ENCODE measurements at places on chromosomes 7 and 10.

GRCh38 chr10:125111118-125111727 lies 49.1 kb downstream of the CTBP2 start:
- DNase-seq, result no peak

- no peak for DNase-seq
These were observed 642.0 kb upstream of the PFKP start for GRCh38 chr10:2425320-2425719.

DNA sequence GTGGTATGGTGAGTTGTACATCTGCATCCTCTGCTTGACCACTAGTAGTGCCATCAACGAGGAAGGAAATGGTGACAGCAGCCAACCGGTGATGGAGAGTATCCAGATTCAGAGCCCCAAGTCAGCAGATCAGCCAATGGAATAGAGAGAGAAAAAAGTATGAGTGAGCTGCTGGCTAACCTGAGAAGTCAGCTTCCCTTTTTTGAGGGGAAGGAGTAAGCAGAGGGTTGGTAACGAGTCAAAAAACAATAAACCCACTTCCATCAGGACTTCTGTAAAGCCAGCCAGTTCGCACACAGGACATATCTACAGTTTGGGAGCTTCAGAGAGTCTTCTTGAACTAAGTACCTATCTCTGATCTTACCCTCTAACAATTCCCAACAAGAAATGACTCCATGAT lies 8.9 kb downstream of the SLC25A28 start:
- DNase-seq, result no peak

GRCh38 chr10:49784681-49785080 lies 22.6 kb upstream of the OGDHL start:
- DNase-seq, result no peak

GRCh38 chr10:52755297-52756062 lies 17.1 kb downstream of the MBL2 start:
- no peak for DNase-seq

GRCh38 chr10:110174201-110174600 lies 33.2 kb upstream of the MXI1 start:
- no peak for DNase-seq

GRCh38 chr10:15724683-15725082 lies 5.0 kb upstream of the ITGA8 start:
- DNase-seq, result no peak

DNA sequence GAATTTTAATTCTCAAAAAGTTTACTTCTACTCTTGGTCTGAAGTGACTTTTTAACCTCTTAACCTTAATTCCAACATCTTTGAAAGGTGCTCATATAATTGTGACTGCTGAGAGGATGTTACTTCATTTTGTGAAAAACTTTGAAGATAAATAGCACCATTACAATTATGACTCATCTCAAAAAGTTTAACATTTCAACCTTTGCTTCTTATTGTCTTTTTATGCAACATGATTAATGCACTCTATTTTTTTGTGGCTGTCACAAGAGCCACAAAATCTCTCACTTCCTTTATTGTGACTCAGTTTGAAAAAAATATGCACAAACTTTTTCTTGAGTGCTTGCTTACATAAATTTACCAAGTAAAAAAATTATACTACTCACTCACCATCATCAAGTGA lies 383.1 kb downstream of the LRRTM3 start:
- peak; percentile 36 for DNase-seq

GRCh38 chr7:80432166-80432565 lies 79.7 kb downstream of the GNAT3 start:
- DNase-seq, result no peak

DNA sequence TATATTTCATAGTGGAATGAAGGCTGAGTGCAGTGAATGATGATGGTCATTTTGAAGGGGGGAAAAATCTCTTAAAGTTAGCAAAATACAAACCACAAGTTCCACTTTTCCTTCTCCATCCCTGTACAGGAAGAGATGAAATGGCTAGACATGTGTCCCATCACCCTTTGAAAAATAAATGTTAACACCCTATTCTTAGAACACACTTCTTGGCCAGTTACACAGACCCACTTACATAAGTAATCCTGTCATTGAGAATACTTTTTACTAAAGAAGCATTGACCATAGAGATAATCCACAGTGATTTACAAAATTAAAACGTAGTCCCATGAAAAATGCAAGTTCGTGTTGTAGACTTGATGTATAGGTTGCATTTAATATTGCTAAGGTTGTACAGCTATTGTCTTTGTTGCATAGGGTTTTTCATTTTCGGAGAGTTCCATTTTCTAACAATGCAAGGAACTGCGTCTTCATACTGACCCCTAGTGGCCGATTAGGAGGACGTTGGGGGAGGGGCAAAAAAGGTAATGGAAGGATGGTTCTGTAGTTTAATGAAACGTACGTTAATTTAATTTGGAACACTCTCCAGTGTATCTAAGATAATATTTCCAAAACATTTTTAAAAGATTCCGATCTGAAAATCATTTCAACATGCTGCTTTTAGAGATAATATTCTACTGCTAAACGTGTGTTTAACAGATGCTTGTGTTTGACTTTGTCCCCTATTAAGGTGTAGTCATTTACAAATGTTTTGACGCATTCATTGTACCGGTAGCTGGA lies 60.9 kb downstream of the ARMC3 start:
- peak; percentile 20 for DNase-seq

Data from GM06990 (cell line).